NCI-H1092 (cell line): ENCODE measurements at places on chromosomes 6 and 20.

DNA sequence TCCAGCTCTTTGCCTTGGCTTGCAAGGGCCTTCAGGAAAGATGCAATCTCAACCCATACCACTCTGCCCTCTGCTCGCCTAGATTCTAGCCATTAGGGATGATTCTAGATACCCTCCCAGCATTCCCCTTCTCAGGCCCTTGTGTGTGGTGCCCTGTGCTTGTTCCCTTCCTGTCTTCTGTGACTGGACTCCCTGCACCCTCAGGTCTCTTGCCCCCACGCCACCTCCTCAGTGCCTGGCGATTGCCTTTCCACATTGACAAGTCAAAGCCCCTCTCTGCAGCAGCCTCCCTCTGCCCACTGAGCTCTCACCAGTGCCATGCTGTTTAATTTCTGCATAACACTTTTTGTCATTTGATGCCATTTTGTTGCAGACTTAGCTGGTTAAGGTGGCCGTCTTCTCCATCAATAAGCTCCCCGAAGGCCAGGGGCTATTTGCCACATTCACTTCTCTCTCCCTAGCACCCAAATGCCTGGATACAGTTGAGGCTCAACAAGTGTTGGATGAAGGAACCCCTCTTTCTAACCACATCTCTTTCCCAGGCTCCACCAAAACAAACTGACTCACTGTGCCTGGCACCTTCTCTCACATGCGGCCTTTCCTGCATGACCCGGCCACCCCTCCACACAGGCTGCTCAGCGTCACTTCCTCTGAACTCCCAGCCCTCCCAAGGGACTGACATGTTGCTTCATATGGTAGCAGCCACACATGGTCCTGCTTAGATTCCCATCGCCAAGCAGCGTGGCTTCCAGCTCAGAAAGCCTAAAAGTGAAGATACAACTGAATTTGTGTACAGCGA, 4.6 kb upstream of the TXNDC5 start:
- DNase-seq = no peak

DNA sequence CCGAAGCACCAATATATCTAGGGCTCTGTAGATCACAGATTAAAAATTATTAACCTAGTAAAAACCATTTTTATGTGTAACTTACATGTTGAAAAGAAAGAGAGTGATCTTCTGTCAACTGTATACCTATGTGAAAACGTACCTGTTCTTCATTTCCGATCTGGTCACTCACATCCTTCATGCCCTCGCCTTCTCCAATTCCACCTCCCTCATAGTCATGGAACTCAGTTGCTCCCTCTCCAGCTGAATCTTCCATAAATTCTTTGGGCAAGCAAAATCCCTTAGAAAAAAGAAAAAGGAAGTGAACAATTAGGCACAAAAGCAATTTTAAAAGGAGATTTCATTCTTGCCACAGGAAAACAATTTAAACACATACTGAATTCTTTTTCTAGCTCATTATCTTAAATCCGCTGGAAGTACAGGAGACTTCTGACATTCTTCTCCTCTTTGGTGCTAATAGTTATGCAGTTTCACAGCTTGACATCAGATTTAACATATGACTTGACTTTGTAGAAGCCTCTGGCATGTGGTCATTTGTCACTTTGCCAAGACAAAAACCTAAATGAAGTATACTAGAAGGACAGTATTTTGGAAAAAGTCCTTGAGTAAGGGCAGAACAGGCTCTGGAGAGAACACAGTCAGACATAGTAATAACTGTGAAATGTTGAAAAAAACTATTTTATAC, 29.5 kb upstream of the LYRM2 start:
- no peak for DNase-seq

DNA sequence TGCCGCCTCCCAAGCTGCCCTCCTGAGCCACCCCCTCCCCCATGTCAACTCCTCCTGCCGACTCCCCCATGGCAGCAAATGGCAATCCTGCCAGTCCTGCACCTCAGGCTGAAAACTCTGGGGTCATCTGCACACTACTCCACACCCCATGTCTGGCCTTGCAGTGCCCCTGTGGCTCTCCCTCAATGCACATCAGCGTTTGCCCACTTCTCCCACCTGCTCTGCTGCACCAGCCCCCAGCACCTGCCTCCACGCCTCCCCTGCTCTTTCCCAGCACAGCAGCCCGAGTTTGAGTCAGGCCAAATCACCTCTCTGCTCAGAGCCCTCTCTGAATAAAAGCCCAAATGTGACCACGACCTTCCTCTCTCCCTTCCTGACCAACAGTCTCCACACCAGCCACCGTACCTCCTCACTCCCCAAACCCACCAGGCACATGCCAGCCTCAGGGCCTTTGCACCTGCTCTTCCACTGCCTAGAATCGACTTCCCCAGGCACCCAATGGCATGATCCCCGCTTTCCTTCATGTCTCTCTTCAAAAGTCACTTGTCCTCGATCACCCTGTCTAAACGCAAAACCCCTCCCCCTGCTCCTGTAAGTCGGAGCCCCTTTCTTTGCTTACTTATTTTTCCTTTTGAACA, 4.3 kb downstream of the PXDC1 start:
- no peak for DNase-seq

GRCh38 chr20:59729506-59729905, 125.2 kb downstream of the PHACTR3 start:
- DNase-seq = no peak

DNA sequence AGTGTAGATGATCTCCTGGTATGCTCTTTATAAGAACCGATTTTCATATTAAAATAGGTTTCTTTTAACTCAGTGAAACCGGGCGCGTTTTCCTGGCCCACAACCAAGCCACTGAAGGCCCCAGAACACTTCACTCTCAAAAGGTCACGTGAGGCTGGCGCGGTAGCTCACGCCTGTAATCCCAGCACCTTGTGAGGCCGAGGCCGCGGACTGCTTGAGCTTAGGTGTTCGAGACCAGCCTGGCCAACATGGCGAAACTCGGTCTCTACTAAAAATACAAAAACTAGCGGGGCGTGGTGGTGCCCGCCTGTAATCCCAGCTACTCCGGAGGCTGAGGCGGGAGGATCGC, 402 bp upstream of the TAF8 start:
- DNase-seq = no peak

DNA sequence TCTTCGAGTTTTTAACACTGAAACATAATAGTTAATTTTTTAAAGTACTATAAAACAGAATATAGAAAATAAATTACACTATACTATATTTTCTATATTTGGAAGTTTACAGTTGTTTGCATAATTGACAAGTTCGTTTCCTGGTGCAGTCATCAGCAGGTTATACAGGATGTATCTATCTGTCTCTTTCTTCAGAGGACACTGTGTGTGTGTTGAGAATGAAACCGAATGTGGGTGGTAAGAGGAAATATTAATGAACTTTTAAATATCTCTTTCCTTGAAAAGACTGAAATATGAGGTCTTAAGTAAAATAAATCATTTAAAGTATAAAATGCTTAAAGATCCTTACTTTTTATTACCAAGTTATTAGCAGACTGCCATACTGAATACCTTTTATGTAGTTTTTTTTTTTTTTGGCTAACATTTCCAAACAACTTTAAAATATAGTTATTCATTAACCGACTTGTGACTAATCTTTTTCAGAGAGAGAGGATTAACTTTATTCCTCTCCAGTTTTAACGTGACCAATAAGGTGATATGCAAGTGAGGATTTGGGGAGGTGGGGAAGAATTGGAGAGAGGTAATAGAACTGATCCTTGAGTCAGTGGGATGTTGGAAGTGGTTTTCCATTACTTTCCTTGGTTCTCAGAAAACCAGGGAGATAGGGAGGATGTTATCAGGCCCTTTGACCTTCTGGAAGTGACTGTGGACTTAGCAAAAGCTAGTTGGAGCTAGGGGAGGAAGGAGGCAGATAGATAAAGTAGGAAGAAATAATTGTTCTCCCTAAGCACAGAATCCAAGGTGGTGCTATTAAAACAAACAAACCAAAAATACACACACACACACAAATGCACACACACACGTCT, 380.0 kb upstream of the FLRT3 start:
- DNase-seq = no peak

DNA sequence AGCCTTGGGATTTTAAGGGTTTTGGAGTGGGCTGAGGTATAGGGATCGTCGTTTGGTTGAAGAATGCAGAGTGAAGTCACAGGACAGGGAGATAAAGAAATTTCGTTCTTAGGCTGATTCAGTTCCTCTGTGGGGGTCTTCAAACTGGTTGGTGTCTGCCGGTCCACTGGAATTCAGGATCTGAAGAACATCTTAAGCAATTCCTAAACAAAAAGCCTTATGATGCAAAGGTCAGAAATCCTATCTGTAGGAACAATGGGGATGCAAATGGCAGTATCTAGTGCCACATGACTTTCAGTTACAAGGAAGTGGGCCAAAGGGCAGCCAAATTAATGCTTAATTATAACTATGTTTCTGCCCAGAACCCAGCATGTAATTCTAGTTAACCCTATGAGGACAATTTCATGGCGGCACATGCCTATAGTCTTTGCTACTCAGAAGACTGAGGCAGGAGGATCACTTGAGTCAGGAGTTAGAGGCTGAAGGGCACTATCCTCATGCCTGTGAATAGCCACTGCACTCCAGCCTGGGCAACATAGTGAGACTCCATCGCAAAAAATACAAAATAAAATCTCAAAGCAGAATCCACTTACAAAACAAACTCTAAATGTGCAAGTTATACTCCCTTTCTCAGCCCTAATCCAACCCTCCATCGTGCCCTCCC, 4.6 kb upstream of the SLC2A10 start:
- DNase-seq = no peak

GRCh38 chr6:132526461-132526860, 11.6 kb upstream of the TAAR9 start:
- DNase-seq = no peak

DNA sequence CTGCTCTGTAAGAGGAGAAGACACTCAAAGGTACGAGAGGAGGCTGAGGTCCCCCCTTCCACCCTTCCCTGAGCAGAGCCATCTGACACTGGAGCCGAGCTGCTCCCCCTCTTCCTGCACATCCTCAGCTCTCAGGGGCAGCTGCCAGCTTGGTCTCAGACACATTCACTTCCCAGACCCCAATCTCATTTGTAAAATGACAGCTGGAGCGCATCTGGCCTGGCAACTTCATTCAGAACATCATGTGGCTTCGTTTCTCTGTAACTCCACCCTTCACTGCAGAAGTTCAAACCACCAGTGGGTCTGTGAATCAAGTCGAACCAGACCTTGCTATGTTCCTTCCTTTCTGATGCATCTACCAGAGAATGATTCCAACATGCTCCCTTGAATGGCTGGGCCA, 145.6 kb upstream of the CDH4 start:
- DNase-seq = no peak

GRCh38 chr6:135506270-135506997, 8.9 kb upstream of the AHI1 start:
- DNase-seq = peak; percentile 20

- DNase-seq = no peak
These were observed 169.5 kb upstream of the THEMIS start for GRCh38 chr6:128070406-128070805.

GRCh38 chr20:57350081-57350710, 859 bp upstream of the RAE1 start:
- no peak for DNase-seq

DNA sequence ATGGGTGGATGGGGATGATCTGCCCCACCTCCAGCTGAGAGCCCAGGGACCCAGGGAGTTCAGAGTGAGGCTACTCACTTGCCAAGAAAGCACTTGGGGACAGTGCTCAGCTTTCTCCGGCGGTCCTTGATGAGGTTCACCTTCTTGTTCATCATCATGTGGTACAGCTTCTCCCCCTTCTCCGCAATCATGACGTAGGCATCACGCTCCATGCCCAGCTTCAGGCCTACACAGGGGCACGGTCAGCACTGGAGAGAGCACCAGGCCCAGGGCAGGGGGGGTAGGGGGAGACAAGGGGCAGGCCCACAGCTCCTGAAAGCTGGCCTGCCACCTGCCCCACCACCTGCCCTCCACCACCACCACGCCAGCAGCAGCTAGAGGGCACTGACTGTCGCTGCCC, 139.2 kb downstream of the PREX1 start:
- DNase-seq = no peak

DNA sequence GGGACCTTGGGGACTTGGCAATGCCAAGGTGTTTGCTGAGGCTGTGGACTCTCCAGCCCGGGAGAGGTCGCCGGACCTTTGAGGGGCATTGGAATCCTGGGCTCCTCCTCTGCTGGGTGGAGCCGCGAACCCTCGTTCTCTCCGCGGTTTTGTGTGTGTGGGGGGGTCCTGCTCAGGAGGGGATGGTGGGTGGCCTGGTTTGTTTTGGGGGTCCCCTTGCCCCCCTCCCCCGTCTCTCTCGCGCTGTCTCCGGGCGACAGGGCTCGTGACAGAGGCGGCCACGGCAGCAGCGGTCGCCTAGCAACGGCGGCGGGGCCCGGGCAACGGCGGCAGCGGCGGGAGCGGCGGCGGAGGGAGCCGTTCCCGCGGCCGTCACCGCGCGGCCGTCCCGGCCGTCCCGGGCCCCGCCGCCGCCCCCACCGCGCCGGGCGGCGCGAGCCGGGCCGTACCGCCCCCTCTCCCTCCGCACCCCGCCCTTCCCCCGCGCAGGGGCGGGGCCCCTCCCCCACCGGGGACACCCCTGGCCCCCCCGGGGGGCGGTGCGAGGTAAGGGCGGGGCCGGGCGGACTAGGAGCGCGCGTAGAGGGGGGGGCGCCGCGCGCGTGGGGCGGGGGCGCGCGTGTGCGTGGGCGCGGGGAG, 7.8 kb downstream of the SYNGAP1 start:
- DNase-seq = no peak

DNA sequence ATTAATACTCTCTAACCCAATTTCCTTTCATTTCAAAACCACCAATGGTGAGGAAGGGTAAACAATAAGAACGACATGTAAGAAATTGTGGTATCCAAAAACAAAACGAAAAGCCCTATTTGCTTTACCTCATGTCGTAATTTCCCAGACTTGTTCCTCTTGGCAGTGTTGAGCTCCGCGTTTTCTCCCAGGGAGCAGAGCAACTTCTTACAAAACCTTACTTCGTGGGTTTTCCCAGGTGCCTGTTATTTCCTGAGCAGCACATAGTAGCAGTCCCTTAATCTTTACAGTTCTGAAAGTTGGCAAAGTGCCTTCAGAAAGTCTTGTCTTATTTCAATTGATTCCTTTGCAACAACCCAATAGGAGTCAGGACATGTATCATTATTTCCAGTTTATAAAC, 207.9 kb upstream of the MARCKS start:
- DNase-seq = no peak

GRCh38 chr6:74690365-74690764, 515.5 kb downstream of the COL12A1 start:
- DNase-seq = no peak

DNA sequence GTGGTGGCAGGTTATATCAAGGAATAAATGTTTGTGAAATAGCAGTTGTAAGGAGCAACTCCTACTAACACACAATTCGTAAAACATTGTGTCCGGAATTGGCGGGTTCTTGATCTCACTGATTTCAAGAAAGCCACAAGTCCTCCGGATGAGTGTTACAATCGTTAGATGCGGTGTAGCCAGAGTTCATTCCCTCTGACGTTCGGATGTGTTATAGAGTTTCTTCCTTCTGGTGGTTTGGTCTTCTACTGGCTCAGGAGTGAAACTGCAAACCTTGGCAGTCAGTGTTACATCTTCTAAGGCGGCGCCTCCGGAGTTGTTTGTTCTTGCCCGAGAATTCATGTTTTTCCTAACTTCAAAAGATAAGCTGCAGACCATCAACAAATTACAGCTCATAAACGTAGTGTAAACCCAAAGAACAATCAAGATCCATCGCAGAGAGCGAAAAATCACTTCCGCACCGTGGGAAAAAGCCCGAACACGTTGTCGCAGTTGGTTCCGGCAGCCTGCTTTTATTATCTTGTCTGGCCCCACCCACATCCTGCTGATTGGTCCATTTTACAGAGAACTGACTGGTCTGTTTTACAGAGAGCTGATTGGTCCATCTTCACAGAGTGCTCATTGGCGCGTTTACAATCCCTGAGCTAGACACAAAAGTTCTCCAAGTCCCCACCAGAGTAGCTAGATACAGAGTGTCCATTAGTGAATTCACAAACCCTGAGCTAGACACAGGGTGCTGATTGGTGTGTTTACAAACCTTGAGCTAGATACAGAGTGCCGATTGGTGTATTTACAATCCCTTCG, 58.2 kb downstream of the TRIM27 start:
- DNase-seq = no peak
